ENCODE measurements at places on chromosomes 1 and 21.

DNA sequence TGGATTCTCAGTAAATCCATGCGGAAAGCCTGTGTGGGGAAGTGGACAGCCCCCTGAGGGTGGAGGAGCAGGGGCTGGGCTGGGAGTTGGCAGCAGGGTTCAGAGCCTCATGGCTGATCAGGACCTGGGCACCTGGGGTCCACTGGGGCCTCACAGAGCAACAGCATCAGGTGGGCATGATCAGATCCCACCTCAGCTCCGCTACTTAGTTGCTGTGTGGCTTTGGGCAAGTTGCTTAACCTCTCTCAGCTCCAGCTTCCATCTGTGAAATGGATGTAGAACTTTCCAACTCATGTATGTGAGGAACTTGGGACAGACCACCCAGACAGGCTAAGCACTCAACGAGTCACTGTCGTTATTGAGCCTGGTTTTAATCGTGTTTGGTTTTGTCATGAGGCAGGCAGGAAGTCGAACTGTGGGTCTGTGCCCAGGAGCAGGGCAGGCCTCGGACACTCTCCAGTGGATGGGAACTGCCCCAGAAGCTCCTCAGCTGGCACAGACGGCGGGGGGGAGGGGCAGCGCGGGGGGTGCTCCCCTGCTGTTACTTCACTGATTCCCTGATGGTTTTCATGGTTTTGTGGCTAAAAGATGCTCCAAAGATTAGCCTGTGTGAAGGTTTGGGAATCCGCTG lies 155.8 kb upstream of the TMEM51 start:
- no peak for DNase-seq

- no peak for DNase-seq
Observed at GRCh38 chr1:77018311-77018710, 151.0 kb downstream of the ST6GALNAC5 start.

- no peak for DNase-seq
Observed at GRCh38 chr1:101309334-101310311, 72.8 kb downstream of the S1PR1 start.

DNA sequence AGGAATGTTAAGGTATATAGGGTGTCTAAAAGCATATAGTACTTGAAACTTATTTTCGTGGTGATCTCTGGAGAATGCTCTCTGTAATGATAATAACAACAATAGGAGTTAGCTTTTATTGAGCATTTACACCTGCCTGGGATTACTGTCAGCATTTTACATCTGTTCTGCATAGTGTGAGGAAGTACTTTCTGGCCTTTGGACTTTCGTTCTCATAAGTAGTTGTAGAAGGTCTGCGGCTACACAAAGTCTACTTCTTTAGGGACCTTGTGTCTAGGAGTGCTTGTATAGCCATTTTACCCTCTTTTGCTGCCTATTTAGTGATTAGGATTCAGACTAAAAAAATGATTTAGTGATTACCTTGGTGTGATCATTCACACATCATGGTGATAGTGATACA lies 103.6 kb upstream of the GPR52 start:
- no peak for DNase-seq

- no peak for DNase-seq
Observed at GRCh38 chr1:207407655-207408260, 46.4 kb upstream of the CR2 start.

All from iPS DF 19.7 (cell line).